Cardiac muscle cell (in vitro differentiated cells and primary cell): ENCODE measurements at places on chromosomes 6 and 20. TPM values are rescaled to one million over a fixed set of nuclear protein-coding genes. Genes with fewer than 3 reads are reported as not detected.

DNA sequence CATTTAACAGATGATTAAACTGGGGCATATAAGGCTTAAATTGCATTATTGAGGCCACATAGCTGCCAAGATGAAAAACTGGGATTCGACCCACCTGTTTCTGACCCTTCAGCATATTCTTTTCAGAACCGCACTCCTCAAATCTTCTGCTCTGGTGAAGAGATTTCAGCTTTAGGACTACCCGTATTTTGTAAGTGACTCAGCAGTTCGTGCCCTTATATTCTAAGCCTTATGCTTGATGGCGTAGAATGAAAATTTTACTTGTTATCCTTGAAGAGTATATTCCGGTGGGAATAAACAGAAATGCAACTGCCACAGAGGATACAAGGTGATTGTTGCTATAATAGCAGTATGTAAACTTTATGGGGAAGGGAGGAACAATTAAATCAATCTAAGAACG, 657.1 kb downstream of the DOK5 start:
- DNase-seq, result no peak

- DNase-seq, result no peak
Observed at GRCh38 chr6:71246596-71246995, 42.0 kb upstream of the OGFRL1 start.

GRCh38 chr20:7938058-7938457, 2.2 kb downstream of the HAO1 start:
- DNase-seq, result no peak

DNA sequence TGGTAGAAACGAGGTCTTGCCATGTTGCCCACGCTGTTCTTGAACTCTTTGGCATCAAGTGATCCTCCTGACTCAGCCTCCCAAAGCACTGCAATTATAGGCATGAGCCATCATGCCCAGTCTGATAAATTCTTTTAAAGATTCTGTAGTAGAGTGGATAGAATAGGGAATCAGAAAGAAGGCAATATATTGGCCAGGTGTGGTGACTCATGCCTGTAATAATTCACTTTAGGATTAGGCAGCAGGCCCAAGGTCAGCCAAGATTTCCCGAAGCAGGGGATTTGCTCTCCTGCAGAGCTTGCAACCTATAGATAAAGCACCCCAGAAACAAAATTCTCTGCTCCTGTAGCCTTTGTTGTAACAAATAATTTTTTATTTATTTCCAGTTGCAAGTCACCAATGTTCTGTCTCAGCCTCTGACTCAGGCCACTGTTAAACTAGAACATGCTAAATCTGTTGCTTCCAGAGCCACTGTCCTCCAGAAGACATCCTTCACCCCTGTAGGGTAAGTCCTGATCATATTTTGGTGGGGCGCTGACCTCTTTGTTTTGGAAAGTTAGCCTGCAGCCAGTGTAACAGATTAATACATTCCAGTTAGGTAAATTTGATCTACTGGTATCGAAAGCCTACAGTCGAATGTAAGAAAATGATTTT, 30.4 kb upstream of the MROH8 start:
- no peak for DNase-seq

- DNase-seq, result no peak
Observed at GRCh38 chr20:48006036-48006833, 221.0 kb upstream of the SULF2 start.

- DNase-seq, result no peak
Observed at GRCh38 chr6:3455147-3455568, 1.7 kb downstream of the SLC22A23 start.

Gene SCGN
- 0.14 TPM in 1 of 2 replicates, not detected in the other for total RNA-seq

Gene SSR1
- total RNA-seq, result 21.4 and 26.3 TPM in 2 replicates

Gene MAS1
- total RNA-seq, result not detected in 2 replicates

DNA sequence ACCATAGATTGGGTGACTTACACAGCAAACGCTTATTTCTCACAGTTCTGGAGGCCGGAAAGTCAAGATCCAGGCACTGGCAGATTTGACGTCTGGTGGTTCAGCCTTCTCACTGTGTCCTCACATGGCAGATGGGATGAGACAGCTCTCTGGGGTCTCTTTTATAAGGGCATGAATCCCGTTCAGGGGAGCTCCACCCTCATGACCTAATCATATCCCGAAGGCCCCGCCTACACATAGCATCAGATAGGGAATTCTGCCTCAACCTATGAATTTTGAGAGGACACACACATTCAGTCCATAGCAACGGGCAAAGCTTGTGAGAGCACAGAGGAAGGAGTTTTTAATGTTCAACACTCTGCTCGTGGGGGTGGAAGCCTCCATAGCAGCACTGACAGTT, 27.5 kb downstream of the DAAM2 start:
- DNase-seq, result no peak

GRCh38 chr20:38246357-38247165, 14.0 kb downstream of the KIAA1755 start:
- DNase-seq, result no peak

Gene PPDPF
- total RNA-seq, result 248 and 265 TPM in 2 replicates

DNA sequence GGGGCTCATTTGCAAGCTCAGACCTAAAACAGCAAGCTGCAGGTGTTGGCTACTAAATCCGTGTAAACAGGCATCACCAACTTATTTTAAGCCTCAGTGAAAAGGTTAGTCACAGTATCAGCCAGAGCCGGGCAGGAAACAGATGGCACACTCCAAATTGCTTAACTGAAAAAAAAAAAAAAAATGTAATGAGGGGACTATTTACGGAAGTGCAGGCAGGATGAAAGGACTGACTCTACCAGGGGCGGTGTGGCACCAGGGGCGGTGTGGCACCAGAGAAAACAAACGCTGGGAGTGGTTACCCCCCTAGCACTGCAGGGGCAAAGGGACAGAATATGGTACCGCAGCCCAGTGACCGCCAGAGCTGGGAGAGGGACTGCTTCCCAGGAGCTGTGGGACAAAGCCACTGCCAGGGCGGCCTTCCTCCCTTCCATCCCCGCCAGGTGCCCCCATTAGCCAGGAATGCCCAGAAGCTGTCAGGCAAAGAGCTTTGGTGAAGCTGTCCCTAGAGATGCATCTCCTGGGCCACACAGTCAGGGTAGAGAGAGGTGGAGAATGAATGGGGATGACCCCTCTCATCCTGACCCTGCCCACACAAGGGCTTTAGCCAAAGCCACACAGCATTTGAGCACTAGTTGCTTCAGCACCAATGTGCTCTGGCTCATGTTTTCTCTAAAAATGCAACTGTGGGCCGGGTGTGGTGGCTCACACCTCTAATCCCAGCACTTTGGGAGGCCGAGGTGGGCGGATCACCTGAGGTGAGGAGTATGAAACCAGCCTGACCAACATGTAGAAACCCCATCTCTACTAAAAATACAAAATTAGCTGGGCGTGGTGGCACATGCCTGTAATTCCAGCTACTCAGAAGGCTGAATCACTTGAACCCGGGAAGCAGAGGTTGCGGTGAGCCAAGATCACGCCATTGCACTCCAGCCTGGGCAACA, 39.6 kb upstream of the GFOD1 start:
- DNase-seq, result no peak

DNA sequence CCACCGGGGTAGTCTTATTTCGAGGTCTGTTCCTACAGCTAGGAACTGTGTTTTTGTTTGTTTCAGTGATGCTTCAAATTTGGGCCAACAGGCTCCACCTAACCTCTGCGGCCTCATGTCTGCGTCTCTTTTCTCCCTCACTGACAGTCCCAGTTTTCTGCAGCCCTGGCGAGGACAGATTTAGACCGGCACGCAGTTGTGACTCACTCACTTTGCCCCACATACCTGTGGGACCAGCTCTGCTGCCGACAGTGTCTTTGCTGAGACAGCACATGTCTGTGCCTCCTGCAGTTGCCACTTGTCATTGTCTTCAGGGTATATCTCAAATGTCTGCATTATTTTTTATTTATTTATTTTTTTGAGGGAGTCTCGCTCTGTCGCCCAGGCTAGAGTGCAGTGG, 29.2 kb downstream of the OSBPL2 start:
- DNase-seq, result no peak

DNA sequence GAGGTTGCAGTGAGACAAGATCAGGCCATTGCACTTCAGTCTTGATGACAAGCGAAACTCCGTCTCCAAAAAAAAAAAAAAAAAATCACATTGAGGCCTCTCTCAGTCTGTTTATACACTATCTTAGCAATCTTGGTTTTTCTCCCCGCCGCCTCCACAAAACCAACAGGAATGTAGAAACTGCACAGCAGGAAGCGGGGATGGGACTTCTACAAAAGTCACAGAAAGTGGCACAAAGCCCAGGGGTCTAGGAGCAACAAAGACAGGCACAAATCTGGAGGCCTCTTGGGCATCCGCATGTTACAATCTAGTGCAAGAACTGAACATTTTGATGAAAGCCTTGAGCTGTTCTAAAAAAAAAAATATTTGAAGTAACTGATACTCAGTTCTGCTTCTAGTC, 48.6 kb downstream of the KDM1B start:
- DNase-seq, result no peak

DNA sequence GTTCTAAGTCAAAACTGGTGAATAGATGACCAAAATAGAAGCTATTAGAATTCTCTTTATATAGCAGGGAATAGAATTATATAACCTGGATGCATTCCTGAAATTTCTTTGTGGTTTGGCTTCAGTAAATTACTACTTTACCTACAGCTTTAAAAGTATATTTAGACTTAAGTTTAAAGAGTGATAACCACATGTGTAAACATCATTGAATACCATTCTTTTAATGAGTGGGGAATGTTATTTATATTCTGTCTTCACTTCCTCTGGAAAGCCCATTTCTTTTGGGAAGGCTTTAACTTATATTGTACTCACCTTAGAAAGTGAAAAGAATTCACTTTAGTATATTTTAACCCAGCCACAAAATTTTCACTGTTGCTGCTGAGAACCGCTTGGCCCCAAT, 39.1 kb downstream of the PLEKHG1 start:
- DNase-seq, result no peak
